Inflammatory macrophage (primary cell): ENCODE measurements at places on chromosomes 5 and 9.

GRCh38 chr9:36398745-36399144 lies 1.3 kb downstream of the RNF38 start:
- no peak for DNase-seq

DNA sequence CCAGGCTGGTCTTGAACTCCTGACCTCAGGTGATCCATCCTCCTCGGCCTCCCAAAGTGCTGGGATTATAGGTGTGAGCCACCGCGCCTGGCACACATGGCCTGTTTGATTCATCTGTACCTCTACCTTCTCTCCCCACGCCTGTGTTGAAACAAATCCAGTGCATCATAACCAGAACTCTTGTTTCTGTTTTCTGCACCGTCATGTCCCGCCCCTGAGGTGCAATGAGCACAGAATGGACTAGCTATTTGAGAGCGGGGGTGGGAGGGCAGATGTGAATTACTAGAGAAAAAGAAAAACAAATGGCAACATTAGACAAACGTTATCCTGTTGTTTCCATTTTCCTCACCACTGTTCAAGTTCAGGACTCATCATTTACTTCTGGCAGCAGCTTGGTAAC lies 10.7 kb upstream of the FAM193B start:
- DNase-seq = no peak

GRCh38 chr5:158429564-158429963 lies 570.6 kb upstream of the CLINT1 start:
- no peak for DNase-seq

GRCh38 chr9:129481810-129482511 lies 138.9 kb downstream of the C9orf50 start:
- no peak for DNase-seq

GRCh38 chr9:124788542-124789217 lies 11.7 kb downstream of the OLFML2A start:
- DNase-seq = no peak

DNA sequence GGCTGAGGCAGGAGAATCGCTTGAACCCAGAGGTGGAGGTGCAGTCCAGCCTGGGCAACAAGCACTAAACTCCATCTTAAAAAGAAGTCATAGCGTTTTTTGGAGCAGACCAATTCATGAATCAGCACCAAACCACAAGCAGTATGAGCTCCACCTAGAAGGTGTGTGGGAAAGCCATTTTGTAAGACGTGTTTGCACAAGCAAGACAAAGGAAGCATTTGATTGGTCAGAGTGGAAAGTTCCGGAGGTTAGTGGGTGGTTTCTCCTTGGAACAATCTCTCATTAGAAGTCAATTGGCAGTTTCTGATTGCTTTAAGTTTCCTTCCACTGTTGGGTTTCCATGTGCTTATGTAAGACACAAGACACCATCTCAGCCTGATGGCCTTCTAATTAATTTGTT lies 5.0 kb downstream of the SRD5A1 start:
- peak; percentile 51 for DNase-seq

DNA sequence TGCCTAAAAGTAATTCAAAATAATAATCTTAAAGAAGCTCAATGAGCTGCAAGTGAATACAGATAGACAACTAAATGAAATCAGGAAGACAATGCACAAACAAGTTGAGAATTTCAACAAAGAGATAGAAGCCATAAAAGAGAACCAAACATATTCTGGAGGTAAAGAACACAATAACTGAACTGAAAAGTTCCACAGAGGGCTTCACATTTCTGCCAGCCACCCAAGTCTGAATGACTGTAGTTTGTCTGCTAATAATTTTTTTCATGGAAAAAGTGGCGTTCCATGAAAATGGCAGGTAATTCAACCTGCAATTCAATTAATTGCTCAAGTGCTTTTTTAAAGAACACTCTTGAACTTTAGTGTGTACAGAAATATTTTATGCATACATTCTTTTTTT lies 251.3 kb downstream of the KDM4C start:
- DNase-seq = no peak

- DNase-seq = no peak
These were observed 34.4 kb upstream of the GNE start for GRCh38 chr9:36292641-36293040.

- peak; percentile 95 for DNase-seq
These were observed 10.2 kb upstream of the AKNA start for GRCh38 chr9:114397848-114398605.

DNA sequence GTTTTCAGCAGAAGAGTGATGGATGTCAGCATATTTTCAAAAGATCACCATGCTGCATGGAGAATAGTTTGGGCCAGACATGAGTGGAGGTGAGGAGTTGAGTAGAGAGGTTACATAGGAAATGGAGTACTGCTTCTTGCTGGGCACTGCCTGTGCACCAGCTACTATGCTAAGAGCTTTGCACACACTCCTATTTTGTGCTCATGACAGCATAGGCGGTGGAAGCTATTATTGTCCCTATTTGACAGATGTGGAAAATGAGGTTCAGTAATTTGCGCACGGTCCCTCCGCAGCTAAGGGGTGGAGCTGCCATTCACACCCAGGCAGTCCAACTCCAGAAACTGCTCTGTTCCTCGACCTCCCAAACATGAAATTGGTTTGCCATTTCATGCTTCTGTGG lies 67.8 kb downstream of the ENTREP1 start:
- DNase-seq = no peak

GRCh38 chr9:38032266-38033110 lies 36.5 kb downstream of the SHB start:
- DNase-seq = peak; percentile 54

DNA sequence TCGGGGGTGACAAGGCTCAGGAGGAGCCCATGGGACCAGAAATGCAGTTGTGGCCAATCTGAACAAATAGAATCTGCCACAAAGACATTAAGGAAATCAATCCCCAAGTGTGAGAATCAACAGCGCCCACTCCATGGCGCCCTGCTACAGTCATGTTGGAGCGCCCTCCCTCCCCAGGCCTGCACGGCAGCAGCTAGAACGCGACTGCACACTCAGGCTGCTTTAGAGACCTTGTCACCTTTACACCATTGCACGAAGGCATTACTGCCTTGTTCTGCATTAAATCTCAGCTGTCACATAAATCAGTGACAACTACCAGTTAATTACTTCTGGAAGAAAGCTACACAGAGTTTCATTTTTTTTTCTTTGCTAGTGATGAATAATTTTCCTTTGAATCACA lies 98.7 kb upstream of the SPIN1 start:
- no peak for DNase-seq

DNA sequence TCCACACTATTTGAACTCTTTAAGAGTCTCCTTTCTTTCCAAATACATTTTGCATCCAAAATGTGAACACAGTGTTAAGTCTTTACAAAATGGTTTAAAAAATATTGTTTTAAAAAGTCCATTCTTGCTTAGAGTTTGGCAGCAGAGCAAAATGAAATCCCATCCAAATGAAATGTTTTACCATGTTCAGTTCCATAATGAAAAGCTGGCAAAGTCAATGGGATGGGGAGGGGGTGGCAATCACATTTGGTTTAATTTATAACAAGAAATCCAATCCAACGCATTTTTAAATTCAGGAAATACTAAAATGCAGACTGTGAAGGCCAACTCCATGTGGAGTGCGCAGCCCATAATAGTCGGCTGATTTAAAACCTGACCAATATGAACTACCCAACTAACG lies 39.4 kb downstream of the MRPL36 start:
- DNase-seq = no peak

GRCh38 chr5:14595189-14595588 lies 13.6 kb downstream of the OTULINL start:
- DNase-seq = peak; percentile 61

- DNase-seq = no peak
These were observed 41.6 kb upstream of the RICTOR start for GRCh38 chr5:39115644-39116343.

- DNase-seq = no peak
These were observed 385.5 kb upstream of the COX7C start for GRCh38 chr5:86232246-86232645.

DNA sequence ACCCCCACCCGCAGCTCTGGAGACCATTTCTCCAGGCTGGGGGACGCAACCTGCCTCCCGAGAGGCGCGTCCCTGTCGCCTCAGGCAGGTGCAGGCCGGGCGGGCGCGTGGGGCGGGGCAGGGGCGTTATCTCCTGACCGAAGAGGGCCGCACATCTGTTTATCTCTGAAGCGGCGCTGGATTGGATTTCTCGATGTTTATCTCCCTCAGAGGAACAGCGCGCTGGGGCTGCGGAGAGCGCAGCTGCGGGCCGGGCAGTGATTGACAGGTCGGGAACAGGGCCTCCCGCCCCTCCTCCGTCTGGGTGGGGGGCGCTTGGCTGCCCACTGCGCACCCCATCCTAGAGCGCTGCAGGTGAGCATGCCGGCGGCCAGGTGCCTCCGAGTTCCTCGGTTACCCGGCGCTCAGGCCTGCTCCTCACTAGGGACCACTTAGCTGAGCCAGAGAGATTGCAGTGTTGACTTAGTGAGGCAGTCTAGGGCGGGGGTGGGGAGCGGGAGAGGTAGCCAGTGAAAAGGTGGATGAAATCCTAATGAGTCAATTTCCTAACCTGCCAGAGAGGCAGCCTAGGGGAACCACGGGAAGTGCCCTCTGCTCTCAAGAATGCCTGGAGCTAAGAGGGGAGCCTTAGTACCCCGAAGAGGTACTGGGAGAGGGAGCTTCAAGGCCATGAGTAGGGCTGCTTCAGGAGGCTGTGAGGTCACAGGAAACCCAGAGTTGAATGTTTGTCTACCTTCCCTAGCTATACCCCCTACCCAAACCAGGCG lies 39.6 kb upstream of the TIFAB start:
- no peak for DNase-seq

DNA sequence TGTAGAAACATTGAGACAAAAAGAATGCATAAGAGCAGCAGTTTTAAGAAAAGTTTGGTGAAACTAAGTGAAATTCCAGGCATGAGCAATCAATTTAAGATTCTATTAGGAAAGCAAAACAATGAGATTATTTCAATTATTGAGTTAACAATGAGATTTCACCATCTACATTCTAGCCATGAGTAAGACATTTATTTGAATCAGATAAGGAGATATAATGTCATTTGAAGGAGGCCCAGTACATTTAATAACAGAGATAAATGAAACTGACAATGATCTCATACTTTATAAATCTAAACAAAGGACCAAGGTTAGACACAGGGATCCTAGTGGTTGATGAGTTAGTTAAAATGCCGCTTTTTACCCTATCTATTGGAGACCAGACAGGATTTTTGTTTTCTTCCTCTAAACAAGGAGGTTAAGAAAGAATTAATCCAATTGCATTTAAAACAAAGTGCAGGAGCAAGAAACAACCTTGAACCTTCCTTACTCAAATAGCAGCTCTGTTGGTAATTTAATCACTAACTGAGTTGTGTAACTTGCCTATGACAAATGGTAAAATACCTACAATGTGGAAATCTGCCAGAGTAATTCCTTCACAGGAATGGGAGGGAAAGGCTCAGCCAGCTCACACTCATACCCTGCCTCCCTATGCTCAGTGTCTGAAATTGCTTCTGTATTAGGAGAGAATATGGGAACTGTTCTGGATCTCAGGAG lies 103.5 kb upstream of the NR3C1 start:
- DNase-seq = no peak

- DNase-seq = no peak
These were observed 2.0 kb upstream of the C1QTNF3 start for GRCh38 chr5:34045023-34045422.

GRCh38 chr5:53318303-53318702 lies 162.1 kb upstream of the FST start:
- no peak for DNase-seq

- no peak for DNase-seq
These were observed 38.4 kb upstream of the SMIM23 start for GRCh38 chr5:171747061-171747859.

GRCh38 chr5:96387616-96388015 lies 45.4 kb downstream of the PCSK1 start:
- no peak for DNase-seq

- no peak for DNase-seq
These were observed 17.6 kb downstream of the NSUN2 start for GRCh38 chr5:6615034-6615815.

DNA sequence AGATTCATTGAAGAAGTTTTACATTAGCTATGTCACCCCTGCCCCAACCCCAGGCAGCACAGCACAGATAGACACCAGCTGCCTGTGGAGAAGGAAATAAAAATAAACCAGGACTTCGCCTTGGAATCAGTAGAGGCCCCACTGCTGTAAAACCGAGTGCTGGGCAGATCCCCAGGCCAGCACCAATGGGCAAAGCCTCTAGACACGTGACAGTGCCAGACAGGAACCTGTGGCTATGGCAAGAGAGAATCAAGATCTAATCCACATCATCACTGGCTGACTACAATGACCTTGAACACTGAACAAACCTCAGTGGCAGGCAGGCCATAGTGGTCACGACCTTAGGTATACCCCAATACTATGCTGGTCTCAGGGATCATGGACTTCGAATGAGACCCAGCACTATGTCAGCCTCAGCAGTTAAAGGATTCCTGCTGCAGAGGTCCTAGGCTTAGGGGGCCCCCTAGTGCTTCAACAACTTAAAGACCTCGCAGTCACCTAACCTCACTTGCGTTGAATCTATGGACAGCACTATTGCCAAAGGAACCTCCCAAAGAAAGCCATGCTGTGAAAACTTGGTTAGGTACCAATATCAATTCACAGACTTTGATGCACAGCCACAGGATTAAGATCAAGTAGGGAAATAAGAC lies 2118.6 kb upstream of the C9orf72 start:
- DNase-seq = peak; percentile 30

GRCh38 chr9:128972956-128973355 lies 25.5 kb downstream of the NUP188 start:
- DNase-seq = no peak

DNA sequence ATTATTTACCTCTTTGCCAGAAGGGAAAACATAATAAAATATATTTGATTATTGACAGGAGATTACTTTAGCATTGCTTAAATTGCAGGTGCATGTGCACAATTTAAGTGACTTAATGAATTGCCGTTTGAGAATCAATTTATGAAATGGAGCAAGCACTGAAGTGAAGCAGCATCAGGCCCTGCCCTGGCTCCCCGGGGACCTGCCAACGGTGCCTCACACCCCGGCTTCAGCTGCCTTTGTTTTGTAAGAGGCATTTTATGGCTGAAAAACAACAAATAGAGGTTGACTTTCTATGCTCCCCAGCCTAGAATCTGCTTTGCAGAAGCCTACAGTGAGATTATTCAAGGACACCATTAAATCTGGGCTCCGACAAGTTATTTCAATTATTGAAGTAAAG lies 359.1 kb upstream of the IRX4 start:
- no peak for DNase-seq

DNA sequence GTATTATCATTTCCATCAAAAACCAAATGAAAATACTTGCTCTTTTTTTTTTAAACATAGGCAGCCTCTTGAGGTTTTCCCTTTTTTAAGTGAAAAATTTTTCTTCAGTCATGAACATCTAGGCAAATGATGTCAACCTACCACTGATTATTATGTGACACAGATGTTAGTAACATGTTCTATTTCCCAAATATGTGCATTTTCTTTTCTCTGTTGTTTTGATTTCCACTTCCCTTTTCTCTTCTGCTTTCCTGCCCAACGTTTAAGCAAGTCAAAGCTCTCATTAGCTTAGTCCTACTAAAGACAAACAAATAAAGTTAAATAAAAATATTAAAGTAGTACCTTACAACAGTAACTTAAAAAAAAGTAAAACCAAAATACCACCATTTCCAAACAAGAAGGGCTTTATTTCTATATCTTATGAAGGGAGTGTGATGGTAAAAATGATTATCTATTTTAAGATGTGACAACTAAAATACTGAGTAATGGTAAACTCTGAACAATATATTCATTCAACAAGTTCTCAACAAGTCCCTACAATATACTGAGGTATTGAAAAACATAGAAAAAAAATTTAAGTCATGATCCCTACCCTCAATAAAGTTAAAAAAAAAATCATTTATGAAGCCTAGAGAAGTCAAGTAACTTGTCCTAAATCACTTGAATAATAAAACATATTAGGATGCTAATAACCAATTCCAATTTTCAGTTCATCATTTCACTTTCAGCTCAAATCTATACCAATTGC lies 9.4 kb downstream of the SLC38A9 start:
- DNase-seq = peak; percentile 43
